ENCODE measurements at places on chromosomes 7 and 10. TPM values are rescaled to one million over a fixed set of nuclear protein-coding genes. Genes with fewer than 3 reads are reported as not detected.

DNA sequence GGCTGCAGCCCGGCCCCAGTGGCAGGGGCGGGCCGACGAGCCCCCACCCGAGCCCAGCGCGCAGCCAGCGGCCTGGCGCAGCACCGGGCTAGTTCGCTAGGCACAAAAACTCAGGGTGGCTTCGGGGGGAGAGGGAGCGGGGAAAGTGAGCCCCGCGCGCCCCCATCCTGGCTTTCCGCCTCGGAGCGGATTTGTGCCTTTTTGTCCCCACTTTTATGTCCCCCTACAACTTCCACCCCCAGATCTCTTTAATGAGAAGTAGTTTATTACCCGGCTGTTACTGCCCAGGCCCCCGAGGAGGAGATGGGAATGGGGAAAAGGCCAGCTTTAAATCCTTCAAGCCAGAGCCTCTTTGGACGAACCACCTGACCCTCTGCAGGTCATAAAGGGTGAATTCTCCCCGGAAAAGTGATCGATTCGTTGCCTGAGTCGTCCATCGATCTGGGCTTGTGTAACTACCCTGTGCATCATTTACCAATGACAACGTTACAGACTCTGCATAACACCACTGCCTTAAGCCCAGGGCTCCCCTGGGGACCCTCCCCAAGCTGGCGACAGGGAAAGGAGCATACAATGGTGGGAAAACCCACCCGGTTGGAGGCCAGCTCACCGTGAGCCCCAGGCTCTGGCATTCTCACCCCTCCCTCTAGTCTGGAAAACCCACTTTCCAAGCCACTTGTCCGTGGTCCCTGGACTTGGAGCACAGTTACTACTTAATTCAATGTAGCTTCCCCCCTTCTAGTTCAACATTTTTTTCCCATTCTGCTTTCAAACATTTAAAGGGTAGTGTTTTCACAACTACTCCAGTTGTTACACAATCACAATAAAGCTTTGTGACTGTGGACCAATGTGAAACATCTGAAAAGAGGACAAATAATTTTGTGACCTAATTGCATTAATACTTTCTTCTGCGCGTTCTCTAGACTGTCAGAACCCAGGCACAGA is 748 bp upstream of the SH3PXD2A start:
- peak overlapping the region; percentile 19 for H3K4me3 ChIP-seq
- peaks cover 71% of the 10 kb centered on the region for H3K27me3 ChIP-seq
- H3K27ac ChIP-seq = no peak overlapping the region

DNA sequence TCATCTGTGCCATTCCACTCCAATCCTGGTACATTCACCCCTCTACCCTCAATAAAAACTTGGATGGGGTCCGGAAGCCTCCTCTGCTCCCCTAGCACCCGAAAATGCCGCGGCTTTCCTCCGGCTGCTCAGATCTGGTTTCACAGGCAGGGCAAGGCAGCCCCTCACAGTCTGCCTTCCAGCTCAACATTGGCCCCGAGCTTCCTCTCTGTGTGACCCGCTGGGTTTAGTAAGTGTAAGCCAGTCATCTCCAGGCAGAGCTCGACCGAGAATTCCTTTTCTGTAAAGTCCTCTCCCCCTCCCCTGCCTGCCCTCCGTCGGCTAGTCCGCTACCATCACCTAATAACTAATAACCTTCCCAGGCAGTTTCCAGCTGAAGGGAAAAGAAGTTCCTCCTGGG is 3.4 kb downstream of the INHBA start:
- H3K27me3 ChIP-seq = peaks cover 57% of the 10 kb centered on the region
- H3K4me1 ChIP-seq = peaks cover 3% of the 10 kb centered on the region
- no peak overlapping the region for H3K27ac ChIP-seq
- DNase-seq = no peak
- H3K4me3 ChIP-seq = no peak overlapping the region

The SLC13A1 gene
- total RNA-seq = not detected

GRCh38 chr7:143240291-143241168 is 18.7 kb downstream of the TAS2R40 start:
- peaks cover 53% of the 10 kb centered on the region for H3K4me1 ChIP-seq
- H3K36me3 ChIP-seq = peaks cover 25% of the 10 kb centered on the region
- peaks cover 15% of the 10 kb centered on the region for H3K27me3 ChIP-seq
- H3K4me3 ChIP-seq = no peak overlapping the region
- peak overlapping the region; percentile 58 for H3K27ac ChIP-seq

The TCERG1L gene
- total RNA-seq = not detected

The SMKR1 gene
- 2.2 TPM for total RNA-seq

- no peaks in the 10 kb centered on the region for H3K27me3 ChIP-seq
- H3K4me1 ChIP-seq = no peaks in the 10 kb centered on the region
- H3K27ac ChIP-seq = no peak overlapping the region
- no peak for DNase-seq
- no peak overlapping the region for H3K4me3 ChIP-seq
- H3K36me3 ChIP-seq = no peaks in the 10 kb centered on the region
Measured at GRCh38 chr7:106583100-106583499, 77.9 kb downstream of the CCDC71L start.

The BRAF gene
- 25.6 TPM for total RNA-seq

GRCh38 chr7:149866139-149866778 is 7.5 kb upstream of the ATP6V0E2 start:
- peaks cover 40% of the 10 kb centered on the region for H3K36me3 ChIP-seq
- no peaks in the 10 kb centered on the region for H3K27me3 ChIP-seq
- peaks cover 88% of the 10 kb centered on the region for H3K4me1 ChIP-seq
- DNase-seq = no peak
- no peak overlapping the region for H3K4me3 ChIP-seq
- peak overlapping the region; percentile 98 for H3K27ac ChIP-seq

DNA sequence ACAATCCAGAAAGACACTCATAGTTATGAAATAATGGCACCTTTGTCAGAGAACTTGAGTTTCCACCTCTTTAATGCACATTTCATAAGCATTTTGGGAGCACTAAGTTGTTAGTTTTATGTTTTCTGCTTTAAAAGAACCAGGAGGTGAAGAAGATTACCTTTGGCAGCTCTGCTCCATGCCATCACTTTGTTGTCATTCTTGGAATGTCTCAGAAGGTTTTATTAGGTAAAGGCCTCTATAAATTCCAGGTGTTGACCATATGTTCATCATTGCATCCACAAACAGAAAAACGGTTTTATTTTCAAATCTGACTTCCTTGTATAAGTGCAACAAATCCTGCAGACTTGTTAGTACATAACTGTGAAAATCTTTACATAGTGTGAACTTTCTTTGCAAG is 424.8 kb downstream of the MDFIC start:
- no peak for DNase-seq
- H3K4me1 ChIP-seq = no peaks in the 10 kb centered on the region
- no peaks in the 10 kb centered on the region for H3K27me3 ChIP-seq
- H3K36me3 ChIP-seq = no peaks in the 10 kb centered on the region
- no peak overlapping the region for H3K27ac ChIP-seq
- H3K4me3 ChIP-seq = no peak overlapping the region

The GNGT1 gene
- not detected for total RNA-seq

- no peaks in the 10 kb centered on the region for H3K27me3 ChIP-seq
- H3K27ac ChIP-seq = no peak overlapping the region
- DNase-seq = no peak
- no peak overlapping the region for H3K4me3 ChIP-seq
Measured at GRCh38 chr10:10600004-10600403, 417.7 kb upstream of the CELF2 start.

Data from activated CD4-positive, alpha-beta T cell treated with anti-CD3 and anti-CD28 coated beads, Interleukin-2, amount 10 ng/mL, durations not matched to agents 7 days and 5 days (primary cell).